ENCODE measurements at places on chromosomes 11 and 22.

DNA sequence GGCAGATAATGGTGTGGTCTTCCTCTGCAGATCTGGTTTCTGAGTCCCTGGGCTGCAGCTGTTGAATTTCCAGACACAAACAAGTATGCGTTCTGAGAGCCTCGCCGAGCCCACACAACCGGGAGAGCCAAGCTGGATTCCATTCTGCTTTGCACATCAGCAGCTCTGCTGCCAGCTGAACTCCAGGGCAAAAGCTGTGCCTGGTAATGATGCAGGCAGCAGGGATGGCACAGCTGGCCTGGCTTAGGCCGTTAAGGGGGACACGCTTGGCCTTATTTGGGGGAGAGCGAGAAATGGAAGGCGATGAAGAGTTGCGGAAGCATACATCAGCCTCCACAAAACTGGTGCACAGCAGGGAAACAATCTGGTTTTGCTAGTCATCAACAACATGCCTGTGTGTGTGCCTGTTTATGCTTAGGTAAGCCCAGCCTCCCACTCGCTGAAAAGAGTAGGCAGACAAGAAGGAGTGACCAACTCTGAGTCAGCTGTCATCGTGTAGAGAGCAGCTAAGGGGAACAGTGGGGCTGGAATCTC is 25.1 kb downstream of the ADAMTS8 start:
- no peak for DNase-seq

DNA sequence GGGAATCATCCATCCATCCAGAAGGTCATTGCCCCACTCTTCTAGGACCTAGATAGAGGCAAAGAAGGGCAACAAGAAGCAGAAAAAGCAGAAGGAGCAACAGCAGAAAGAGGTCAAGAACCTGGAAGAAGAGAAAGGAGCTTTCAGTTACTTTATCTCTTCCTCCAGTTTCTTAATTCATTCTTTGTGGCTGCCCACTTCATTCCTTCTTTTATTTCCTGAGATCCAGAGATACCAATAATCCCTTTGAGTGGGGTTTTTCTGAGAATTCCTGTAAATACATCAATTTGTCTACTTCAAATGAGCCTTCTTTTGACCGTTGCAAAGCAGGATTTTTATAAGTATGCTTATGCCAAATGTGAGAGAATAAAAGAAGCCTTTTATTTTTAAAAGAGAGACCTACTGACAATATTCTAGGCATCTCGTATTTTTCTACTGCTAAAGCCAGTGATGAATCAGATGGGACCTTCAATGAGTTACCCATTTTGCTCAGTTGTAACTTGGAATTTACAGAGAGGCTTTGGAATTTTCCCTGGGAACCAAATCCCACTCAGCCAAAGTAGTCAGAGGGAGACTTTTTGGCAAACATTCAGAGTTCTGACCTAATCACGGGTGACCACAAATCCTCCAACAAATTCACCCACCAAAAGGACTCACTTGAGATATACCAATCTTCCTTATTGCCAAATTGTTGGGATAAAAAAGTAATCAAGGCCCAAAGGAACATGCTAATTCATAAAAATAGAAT is 54.9 kb downstream of the ZC3H12C start:
- no peak for DNase-seq

GRCh38 chr22:30372915-30373314 is 14.3 kb downstream of the RNF215 start:
- no peak for DNase-seq

- DNase-seq, result no peak
Observed at GRCh38 chr22:40612291-40612751, 24.2 kb downstream of the MRTFA start.

- no peak for DNase-seq
Observed at GRCh38 chr11:106724293-106724892, 293.9 kb downstream of the GUCY1A2 start.

GRCh38 chr11:70220920-70221319 is 17.8 kb downstream of the FADD start:
- no peak for DNase-seq

DNA sequence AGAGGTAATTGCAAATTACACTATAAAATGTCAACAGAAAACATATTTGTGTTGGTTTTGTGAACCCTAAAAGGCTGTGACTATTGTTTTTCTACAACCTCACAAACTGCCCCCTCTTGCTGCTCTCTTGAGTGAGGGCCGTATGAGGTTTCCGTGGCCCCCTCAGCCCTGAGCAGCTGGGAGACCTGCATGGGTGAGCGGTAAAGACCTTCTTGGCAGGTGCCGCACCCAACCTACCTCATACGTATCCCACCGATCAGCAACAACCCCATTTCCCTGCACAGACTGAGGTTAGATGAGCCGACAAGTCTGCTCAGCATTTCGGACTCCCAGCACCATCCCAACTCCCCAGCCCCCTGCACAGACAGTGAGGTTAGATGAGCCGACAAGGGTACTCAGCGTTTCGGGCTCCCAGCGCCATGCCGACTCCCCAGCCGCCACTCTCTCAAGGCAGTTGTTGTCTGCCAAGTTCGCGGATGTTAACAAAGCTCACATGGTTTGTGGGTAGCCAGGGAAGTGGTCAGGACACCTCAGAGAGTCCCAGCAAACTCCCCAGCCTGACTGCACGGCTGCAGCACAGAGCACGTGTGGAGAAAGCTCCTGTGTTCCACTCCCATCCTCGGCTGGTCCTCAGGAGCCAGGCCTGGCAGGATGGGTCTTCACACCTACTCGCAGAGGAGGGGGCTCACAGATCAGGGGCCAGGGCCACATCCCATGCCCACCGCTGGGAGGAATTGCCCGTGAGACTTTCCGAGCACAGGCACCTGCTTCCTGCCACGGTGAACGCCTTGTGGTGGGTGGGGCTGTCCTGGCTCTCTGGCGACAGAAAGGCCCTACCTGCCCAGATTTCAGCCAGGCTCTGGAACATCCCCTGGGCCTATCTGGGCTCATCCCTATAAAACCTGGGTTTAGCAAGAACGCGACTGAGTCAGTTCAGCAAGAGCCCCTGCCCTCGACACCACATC is 502.9 kb downstream of the BRD1 start:
- no peak for DNase-seq

DNA sequence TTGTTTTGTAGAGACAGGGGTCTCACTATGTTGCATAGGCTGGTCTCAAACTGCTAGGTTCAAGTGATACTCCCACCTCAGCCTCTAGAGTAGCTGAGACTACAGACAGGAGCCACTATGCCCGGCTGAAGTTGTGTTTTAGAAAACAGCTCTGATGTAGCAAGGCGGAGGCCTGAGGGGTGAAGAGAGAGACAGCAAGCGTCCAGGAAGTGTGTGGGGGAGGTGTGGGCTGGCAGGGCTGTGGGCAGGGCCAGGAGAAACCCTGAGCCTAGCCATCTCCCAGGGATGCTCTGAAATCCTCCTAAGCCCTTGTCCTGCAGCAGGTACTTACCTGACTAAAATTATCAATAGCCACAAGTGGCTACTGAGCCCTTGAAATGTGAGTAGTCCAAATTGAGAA is 16.1 kb upstream of the RPS3 start:
- no peak for DNase-seq

- no peak for DNase-seq
Observed at GRCh38 chr11:101881586-101881985, 33.2 kb upstream of the CEP126 start.

DNA sequence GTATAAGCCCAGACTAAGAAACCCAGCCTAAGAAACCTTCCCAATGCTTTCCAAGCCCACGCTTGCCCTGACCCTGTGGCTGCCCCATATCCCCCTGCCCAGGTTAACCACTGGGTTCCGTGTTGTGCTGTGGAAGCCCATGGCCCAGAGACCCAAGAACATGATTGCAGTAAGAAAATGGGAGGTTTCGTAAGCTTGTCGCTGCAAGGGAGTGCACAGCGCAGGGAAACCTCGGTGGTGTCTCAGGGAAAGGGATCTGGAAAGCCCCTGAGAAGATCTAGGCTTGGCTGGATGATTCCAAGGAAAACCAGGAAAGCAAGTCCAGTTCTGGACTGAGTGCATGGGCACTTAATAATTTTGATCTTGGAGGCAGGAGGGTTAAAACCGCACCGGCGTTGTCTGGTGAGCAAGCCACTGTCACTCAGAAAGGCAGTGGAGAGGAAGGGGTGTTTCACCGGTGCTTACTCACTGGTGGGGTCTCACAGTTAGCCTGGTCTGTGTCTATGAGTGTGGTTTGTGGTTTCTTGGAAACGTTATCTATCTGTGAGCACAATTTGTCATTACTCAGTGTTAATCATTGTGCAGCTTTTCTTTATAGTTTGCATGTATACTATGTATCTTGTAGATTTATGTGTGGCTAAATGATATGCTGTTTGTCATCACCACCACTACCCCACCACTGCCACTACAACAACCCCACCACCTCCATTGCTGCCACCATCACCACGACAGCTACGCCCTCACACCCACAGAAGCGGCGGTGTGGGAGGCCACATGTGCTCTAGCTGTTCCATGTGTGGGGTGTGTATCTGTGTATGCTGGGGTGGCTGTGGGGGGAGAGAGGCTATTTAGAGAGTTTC is 53.3 kb upstream of the PRDM11 start:
- no peak for DNase-seq

DNA sequence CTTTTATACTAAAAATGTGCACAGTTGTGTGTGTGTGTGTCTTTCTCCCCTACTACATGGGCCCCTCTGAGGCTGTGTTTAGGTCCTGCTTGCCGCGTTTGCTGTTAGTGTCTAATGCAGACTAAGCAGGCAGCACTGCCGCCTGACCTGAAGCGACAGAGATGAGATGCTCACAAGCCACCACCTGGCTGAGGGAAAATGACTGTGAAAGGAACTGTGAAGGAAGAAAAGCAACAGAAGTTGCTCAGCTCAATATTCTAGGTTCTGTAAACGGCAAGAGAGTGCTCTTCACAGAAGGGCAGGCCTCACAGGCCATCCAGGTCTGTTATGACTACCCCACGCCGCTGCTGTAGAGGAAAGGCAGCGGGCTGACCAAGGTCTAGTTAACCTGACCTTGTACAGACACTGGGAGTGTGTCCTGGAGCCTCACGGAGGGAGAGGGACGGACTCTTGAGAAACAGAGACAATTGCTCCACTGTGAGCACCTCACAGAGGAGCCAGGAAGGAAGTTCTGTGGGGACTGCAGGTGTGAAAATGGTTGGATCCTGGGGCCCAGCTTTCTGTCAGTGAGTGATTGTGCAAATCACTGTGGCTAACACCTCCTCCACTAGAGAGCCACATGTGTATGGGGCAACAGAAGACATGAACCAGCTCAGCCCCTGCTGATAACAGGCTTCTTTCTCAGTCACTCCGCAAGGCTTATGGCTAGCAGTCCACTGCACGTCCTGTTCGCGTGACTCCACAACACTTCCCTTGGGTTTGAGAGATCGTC is 31.3 kb upstream of the YPEL1 start:
- DNase-seq, result no peak

GRCh38 chr22:31616315-31616980 is 45.6 kb downstream of the PISD start:
- no peak for DNase-seq

GRCh38 chr11:95318498-95318897 is 87.5 kb upstream of the SESN3 start:
- DNase-seq, result no peak

Data from COR-L47 (cell line).